ENCODE measurements at places on chromosomes 3 and 15.

- H3K27ac ChIP-seq = peak overlapping the region; percentile 77
- DNase-seq = peak; percentile 37
- H3K4me1 ChIP-seq = peaks cover 20% of the 10 kb centered on the region
These were observed 417 bp downstream of the HACD2 start for GRCh38 chr3:123584284-123584987.

GRCh38 chr3:42975456-42975855 lies 3.7 kb upstream of the GASK1A start:
- peaks cover 65% of the 10 kb centered on the region for H3K27me3 ChIP-seq
- H3K27ac ChIP-seq = no peak overlapping the region

DNA sequence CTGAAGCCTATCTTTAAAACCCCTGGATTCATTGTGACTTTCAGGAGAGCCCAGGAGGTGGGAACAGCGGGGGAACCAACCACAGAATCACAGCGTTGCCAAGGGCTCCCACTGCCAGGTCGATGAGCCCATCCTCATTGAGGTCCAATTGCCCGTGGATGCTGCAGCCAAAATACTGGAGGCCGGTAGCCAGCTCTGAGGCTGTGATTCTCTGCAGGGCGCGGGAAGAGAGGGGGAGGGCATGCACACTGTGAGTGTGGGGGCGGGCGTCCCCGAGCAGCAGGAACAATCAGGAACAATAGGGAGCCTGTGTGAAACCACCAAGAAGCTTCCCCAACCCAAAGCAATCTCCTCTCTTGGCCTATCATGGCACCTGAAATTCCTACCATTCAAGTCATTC lies 53.4 kb downstream of the FEM1B start:
- no peak overlapping the region for H3K4me3 ChIP-seq
- H3K4me1 ChIP-seq = peaks cover 35% of the 10 kb centered on the region
- H3K27me3 ChIP-seq = peaks cover 22% of the 10 kb centered on the region
- no peak for DNase-seq

GRCh38 chr3:133745108-133745507 lies 1.1 kb upstream of the TF start:
- peaks cover 9% of the 10 kb centered on the region for H3K4me1 ChIP-seq
- H3K27ac ChIP-seq = no peak overlapping the region
- H3K36me3 ChIP-seq = no peaks in the 10 kb centered on the region
- DNase-seq = no peak
- H3K27me3 ChIP-seq = no peaks in the 10 kb centered on the region
- no peak overlapping the region for H3K4me3 ChIP-seq

- no peak overlapping the region for H3K27ac ChIP-seq
- H3K36me3 ChIP-seq = no peaks in the 10 kb centered on the region
- H3K4me1 ChIP-seq = peaks cover 17% of the 10 kb centered on the region
- DNase-seq = no peak
- H3K4me3 ChIP-seq = no peak overlapping the region
- no peaks in the 10 kb centered on the region for H3K27me3 ChIP-seq
These were observed 10.2 kb downstream of the CA12 start for GRCh38 chr15:63371297-63371918.

DNA sequence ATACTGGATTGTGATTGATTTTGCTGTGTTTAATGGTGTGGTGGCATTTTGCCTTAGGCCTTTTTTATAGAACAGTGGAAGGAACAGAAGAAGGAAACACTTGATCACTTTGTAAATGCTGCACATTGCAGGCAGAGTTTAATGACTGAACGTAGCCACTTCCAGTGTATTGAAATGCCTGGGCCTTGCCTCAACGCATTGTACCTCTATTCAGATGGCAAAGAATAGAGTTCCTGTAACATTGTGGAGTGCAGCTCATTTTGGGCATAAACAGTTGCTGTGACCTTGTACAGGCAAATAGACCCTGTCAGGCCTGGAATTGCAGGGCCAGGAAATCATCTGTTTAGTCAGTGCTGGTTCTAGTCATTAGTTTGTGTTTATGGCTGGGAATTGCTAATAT lies 225.0 kb downstream of the EPHA3 start:
- no peak overlapping the region for H3K4me3 ChIP-seq
- no peaks in the 10 kb centered on the region for H3K36me3 ChIP-seq
- DNase-seq = no peak
- H3K27me3 ChIP-seq = peaks cover 21% of the 10 kb centered on the region

DNA sequence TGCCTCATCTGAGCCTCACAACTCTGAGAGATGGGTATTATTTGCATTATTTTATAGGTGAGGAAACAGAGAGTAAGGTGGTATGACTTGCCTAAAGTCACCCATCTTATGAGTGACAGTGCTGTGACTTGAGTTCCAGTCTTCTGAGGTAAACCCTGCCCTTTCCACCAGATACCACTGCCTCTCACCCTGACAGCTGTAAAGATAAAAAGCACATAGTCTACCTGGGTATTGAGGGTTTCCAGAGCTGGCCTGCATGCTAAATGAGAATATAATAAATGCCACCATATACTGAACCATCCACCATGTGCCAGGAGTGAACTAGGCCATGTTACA lies 25.6 kb downstream of the RASGRP1 start:
- H3K4me1 ChIP-seq = peaks cover 10% of the 10 kb centered on the region
- H3K4me3 ChIP-seq = no peak overlapping the region
- no peaks in the 10 kb centered on the region for H3K36me3 ChIP-seq
- H3K27ac ChIP-seq = no peak overlapping the region
- no peak for DNase-seq
